ENCODE measurements at places on chromosomes 3 and 15.
A peak's percentile ranks its signal among the peaks of the same experiment; 100 is the strongest.

GRCh38 chr3:59786374-59786773 lies 736.5 kb upstream of the CFAP20DC start:
- no peak for DNase-seq

- DNase-seq, result no peak
Observed at GRCh38 chr3:197516517-197516889, 39.3 kb downstream of the BDH1 start.

DNA sequence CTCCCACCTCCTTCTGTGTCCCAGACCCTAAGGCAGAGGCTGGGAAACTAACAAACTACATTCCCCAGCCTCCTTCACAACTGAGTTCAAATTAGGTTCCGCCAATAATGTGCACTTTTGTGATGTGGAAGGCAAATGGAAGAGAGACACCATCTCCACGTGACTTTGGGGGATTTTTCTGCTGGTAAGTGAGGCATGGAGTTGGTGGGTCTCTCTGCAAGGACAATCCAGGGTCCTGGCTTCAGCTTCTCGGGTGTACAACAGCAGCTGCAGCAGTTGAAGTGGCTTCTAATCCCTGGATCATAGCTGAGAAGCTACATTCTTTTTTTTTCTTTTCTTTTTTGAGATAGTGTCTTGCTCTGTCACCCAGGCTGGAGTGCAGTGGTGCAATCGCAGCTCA lies 58.9 kb upstream of the GATA2 start:
- no peak for DNase-seq

DNA sequence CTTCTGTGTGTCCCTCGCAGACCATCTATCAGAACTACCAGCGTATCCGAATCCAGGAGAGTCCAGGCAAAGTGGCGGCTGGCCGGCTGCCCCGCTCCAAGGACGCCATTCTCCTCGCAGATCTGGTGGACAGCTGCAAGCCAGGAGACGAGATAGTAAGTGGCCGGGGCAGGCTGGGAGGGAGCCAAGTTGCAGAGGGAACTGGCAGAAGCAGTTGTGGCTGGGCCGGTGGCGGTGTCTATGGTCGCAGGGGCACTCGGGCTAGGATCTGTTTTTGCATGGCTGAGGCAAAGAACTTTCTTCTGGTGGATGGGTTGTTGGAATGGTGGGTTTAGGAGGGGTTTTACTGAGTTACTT lies 10.1 kb downstream of the MCM2 start:
- DNase-seq, result no peak

DNA sequence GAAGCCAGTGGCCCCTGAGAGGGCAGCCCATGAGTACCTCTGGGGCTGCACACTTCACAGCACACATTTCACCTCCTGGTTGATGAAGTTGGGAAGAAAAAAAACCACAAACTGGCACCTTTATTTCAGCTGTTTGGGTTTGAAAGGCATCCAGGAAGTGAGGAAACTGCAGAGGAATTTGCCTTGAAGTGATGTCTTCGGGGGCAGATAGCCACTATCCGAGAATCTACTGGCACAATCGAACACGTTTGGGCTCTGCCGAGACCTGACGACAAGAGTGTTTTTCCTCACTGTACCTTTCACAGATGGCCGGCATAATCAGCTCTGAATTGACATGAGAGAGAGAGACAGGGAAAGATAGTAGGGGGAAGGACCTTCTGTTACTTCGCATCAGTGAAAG lies 59.7 kb downstream of the LRIG1 start:
- DNase-seq, result no peak

DNA sequence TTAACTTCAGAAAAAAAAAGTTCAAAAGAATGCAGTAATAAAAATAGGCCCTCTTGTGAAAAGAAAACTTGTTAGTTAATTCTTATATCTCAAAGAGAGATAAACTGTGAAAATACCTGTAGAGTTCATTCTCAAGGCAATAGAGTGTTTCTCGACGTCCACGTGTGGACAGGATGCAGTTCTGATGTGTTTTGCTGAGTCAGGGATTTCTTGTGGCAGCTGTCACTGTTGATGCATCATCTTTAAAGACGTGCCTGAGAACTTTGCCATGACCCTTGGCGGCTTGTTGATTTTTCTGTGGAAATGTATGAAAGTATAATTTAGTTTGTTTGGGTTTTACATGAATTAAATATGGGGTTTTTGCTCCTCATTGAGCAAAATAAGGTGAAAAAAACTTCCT lies 702.2 kb downstream of the NLGN1 start:
- no peak for DNase-seq

GRCh38 chr3:125212509-125213363 lies at the start of gene SLC12A8:
SLC12A8 (minus strand) TSS chr3:125212748; CDS start chr3:125211349, 1,399 bp downstream.
- DNase-seq, result no peak

DNA sequence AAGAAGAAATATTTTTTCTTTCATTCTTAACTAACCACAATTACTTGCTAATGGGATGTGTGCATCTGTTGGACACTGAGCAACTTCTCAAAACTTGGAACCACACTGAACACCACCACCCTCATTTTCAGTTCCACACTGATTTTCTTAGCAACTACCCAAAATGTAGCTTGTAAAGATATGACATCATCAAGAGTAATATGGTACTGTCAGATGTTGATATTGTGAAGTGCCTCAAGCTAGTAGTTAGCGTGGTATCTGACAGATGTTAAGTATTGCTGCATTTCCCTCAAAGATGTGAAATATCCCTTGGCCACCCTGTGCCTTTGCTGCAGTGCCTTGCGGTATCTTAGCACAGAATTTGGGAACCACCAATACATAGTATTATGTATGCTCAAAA lies 9.3 kb downstream of the RFTN1 start:
- DNase-seq, result no peak

GRCh38 chr3:43128464-43128863 lies 22.6 kb upstream of the POMGNT2 start:
- DNase-seq, result no peak

GRCh38 chr3:111613294-111613693 lies 18.1 kb upstream of the ZBED2 start:
- no peak for DNase-seq

DNA sequence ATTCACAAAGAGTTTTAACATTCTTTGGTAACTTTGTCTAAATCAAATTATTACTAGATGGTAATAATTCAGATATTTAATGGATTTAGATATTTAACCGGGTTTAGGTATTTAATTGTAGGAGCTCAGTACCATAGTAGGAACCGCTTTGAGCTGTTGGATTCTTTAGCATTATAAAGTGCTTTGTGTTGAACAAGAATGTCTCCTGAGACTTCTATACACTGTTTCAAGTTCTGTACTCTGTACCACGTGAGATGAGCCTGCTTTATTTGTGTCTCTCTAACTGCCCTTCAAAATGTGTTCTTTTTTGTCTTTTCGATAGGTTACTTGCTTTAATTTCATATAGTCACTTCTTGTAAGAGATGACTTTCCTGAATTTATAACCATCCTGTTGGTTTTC lies 36.0 kb downstream of the ZFAND6 start:
- no peak for DNase-seq

GRCh38 chr3:191328383-191328961 lies 722 bp upstream of the CCDC50 start:
- DNase-seq, result peak; percentile 88

GRCh38 chr3:76021376-76021775 lies 236.0 kb upstream of the ZNF717 start:
- no peak for DNase-seq

DNA sequence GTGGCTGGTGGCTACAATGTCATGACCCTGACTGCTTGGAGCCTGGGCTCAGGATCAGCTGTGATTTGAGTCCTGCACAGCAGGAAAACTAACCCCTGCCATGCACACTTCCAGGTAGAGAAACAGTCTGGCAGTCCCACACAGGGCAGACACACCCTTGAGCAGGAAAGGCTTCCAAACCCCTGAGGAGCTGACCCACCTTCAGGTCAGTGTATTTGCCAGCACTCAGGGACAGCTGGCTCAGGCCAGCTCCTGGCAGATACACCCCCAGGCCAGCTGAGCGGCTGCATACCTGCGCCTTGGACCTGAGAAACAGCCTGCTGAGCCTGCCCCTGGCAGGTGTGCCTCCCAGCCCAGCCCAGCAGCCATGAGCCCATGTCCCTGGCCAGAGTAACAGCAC lies 22.2 kb upstream of the CDAN1 start:
- DNase-seq, result no peak

DNA sequence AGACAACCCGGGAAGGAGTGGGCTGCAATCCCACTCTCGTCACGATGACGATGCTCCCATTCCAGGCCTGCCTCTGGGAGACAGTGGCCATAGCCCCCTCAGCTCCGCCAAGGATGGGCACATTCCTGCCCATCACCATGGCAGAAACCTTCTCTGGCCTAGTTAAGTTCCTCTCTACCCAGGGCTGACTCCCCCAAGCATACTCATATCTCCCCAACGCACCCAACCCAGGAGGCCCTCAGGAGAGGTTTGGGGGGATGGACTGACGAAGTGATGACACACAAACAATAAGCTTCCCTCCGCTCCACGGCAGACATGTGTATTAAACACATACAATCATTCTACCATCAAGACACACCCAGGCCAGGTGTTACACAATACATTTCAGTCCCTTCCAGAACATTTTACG lies 60.1 kb downstream of the VGLL4 start:
- DNase-seq, result no peak

DNA sequence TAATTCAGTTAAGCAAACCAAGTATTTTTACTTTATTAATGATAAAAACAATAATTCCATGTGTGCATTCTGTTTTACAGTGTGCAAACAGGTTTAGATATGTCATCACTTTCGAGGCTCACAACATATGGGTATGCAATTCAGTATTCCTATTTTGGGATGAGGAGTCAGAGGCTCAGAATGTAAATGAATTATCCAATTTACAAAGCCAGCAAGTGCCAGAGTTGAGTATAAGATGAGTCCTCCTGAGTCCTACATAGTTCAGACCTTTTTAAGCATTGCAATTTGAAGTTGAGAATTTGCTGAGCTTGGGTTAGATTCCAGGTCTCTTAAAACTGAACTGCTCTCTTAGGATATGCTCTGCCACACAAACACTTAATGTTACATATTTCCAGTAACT lies 424.2 kb upstream of the ROBO2 start:
- no peak for DNase-seq

- DNase-seq, result no peak
Observed at GRCh38 chr3:4845882-4846281, 133.4 kb upstream of the BHLHE40 start.

- DNase-seq, result no peak
Observed at GRCh38 chr15:80609091-80609490, 86.0 kb upstream of the ABHD17C start.

DNA sequence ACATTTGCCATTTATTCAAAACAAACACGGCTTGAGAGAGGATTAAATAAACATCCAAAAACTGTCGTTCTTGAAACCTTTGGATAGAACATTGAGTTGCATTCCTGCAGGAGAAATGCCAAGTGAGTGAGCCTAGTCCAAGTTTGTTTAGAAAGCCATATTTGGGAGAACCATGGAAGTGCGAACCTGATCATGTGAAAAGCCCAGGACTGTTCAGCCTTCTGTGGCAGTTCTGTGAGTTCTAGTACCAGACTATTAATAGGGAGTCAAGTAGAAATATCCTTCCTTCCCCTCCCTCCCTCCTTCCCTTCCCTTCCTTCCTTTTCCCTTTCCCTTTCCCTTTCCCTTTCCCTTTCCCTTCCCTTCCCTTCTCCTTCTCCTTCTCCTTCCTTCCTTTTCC lies 470.4 kb downstream of the LPP start:
- DNase-seq, result no peak

GRCh38 chr3:140013220-140013619 lies 78.2 kb downstream of the CLSTN2 start:
- no peak for DNase-seq

DNA sequence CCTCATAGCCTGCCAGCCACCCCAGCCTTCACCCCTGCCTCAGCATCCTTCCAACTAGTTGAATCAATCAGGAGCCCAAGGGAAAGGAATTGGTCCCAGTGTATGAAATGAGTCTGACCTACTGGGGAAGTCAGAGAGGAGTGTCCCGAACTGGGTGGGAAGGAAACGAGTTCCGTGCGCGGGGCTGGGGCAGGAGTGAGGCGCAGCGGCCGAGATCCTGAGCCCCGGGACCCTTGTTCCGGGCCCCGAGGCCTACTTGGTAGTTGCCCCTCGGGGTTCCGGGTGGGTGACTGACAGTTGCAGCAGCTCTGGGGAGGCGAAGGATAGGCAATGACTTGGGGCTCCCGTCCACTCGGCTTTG lies 1.1 kb upstream of the PLCL2 start:
- no peak for DNase-seq

GRCh38 chr15:70604666-70605315 lies 158.6 kb downstream of the UACA start:
- DNase-seq, result no peak

DNA sequence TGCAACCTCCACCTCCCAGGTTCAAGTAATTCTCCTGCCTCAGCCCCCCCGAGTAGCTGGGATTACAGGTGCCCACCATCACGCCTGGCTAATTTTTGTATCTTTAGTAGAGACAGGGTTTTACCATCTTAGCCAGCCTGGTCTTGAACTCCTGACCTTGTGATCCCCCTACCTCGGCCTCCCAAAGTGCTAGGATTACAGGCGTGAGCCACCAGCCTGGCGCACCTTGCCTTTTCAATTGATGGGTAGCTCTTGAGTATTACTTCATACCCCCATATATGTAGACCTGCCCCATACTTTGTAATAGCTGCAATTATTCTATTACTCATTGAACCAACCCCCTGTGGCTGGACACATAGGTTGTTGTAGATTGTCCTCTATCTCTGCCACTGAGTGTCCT lies 101.3 kb downstream of the LRRK1 start:
- DNase-seq, result no peak

DNA sequence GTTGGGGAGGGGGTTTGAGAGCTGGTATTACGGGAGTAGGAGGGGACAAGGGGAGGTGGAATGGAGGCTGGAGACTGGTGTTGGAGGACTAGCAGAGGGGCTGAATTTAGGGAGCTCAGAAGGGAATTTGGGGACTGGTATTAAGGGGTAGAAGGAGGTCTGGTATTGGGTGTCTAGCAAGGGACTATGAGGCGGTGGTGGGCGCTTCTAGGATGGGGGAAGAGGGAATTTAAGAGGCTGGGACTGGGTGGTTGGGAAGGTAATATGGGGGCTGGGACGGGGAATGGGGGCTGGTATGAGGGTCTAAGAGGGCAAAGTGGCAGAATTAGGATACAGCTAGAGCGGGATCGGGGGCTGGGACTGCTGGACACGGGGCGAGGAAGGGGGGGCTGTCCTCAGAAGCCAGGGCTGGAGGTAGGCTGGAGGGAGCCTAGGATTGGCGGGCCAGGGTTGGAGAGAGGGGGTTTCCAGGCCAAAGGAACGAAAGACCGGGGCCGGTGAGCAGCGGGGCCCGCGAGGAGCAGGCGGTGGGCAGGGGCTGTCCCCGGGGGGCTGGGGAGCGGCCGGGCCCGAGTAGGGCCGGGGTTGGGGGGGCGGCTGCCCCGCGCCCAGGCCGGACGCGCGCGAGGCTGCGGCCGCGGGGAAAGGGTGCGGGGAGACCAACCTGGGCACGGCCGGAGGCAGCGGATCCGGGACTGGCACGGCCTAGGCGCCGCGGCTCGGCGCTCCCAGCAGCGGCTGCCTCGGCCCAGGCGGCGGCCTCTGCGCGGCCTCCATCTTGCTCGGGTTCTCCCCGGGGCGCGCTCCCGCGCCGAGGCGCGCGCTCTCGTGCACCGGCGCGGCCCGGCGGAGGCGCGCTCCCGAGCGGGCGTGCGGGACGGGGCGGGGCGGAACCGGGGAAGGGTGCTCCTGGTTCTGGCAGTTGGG lies at the start of gene LHFPL4:
Gene LHFPL4 (minus strand): TSS at position 802 of the 927 bp plus-strand sequence. CDS start 1,143 bp downstream, outside the sequence.
- DNase-seq, result no peak

GRCh38 chr3:192902549-192902948 lies 15.1 kb downstream of the MB21D2 start:
- no peak for DNase-seq
